Right ventricle myocardium inferior (tissue), 1 donor: ENCODE measurements at places on chromosomes 16 and 17. TPM values are rescaled to one million over a fixed set of nuclear protein-coding genes. Genes with fewer than 3 reads are reported as not detected.

MARF1 gene
- total RNA-seq, result 48.4 TPM

FAM20A gene
- total RNA-seq, result 4.6 TPM

CHST5 gene
- 0.27 TPM for total RNA-seq

GPR142 gene
- not detected for total RNA-seq

COL1A1 gene
- 28.2 TPM for total RNA-seq

HASPIN gene
- total RNA-seq, result 0.22 TPM

DNA sequence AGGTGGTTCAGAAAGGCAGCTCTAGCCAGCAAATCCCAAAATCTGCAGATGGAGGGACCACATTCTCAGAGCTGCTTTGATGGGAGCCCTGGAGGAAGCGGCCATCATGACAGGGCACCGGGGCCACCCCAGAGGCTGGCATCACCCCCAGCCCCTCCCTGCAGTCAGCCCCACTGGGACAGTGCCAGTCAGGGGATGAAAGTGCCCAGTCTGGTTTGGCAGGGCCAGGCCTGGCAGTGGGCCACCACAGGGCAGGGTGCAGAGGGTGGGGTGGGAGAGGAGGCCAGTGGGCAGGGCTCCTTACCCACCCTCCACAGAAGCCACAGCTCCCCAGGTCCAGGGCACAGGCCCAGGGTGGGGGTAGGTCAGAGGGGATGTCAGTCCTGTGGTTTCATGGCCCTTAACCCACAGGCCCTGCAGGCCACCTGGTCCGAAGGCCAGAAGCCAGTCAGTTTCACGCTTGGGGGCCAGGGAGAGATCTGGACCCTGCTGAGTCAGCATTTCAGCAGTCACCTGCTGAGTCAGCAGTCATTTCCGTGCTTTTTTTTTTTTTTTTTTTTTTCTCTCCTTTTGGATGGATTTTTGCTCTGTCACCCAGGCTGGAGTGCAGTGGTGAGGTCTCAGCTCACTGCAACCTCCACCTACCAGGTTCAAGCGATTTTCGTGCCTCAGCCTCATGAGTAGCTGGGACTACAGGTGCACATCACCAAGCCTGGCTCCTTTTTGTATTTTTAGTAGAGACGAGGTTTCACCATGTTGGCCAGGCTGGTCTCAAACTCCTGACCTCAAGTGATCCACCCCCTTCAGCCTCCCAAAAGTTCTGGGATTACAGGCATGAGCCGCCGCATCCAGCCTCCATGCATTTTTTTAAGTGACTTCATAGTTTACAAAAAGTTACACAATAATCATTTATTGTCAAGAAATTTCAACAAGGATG is 10.4 kb downstream of the SLC25A10 start:
- DNase-seq, result no peak

- DNase-seq, result no peak
These were observed 3.3 kb upstream of the CLTC start for GRCh38 chr17:59616253-59616920.

DNA sequence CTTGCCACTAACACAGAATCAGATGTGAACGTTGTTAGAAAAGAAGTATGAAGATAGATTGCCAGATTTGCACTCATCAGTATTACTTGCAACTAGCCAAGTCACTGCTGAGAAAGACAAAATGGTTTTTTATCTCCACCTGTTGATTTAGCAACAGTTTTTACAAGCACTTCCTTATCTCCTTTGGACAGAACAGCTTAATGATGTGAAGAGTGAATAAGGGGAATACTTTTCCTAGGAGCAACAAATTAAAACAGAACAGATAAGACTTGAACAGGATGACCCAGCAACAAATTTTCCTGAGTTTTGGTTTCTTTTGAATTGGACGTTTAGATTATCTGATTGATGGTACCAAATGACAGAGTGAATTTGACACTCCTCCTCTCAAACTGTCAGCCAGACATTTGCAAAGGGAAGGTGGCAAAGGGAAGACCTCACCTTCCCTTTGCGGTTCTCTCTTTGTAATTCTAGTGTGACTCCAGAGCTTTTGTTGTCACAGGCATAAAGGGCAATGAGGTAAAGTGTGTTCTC is 130.6 kb downstream of the NLK start:
- no peak for DNase-seq

DNA sequence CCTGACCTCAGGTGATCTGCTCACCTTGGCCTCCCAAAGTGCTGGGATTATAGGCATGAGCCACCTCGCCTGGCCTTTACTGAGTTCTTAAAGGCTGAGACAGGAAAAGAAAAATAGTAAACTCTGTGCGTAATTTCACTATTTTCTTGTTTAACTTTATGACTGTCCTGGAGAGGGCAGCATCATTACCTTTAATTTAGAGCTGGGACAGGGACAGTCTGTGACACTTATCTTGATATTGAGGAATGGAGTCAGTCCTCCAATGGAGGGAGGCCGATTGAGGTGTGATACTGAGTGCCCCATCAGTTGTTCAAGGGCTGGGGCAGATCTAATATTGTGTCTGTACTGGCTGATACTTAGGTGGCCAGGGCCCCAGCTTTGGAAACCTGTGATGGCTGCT is 21.5 kb upstream of the SPN start:
- DNase-seq, result no peak

DNA sequence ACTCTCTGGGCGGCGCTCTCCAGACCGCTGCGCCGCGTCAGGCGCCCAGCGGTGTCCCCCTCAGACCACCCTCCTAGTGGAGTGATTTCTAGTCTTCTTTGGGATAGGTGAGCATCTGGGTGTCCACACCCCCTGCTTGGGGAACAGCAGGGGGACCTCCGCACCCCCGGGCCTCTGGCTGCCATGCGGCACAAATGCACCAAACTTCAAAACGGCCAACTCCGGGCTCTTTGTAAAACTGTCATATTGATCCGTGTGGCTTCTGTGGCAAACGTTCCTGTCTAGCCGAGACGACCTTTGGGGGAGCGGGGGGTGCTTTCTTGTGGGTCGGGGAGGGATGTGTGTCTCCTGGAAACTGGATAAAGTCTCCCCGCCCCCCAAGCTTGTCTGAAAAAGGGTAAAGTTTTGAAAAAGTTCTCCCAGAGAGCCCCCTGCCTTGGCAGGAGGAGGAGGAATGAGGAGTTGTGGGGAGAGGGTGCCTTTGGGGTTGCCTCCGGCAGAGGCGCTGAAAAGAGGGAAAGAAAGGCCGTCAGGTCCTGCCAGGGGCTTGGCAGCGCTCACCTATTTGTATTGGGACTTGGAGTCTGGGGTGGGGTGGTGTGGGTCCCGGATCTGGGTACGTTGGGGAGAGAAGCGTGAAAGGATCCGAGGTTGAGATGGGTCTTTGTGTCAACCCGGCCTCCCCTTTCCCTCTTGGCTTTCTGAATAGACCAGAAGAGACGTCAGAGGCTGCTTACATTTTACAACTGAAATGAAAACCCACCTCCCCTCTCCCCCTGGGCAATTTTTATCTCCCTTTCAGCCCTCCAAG is 2.2 kb upstream of the CHD3 start:
- DNase-seq, result peak; percentile 71

DNA sequence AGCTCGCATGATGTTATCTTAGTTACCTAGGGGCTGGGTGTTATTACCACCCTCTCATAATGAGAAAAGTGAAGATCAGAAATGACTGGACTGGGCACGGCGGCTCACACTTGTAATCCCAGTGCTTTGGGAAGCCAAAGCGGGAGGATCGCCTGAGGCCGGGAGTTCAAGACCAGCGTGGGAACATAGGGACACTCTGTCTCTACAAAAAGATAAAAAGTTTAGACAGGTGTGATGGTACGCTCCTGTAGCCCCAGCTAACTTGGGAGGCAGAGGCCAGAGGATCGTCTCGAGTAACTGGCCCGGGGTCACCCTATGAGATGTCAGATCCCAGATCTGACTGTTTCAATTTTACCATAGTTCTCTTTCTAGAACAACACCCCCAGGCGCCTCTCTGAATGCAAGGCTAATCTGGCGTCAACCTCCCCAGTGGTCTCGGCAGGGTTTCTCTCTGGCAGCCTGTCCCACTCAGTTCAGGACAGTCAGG is 1.9 kb upstream of the CCDC102A start:
- no peak for DNase-seq

GRCh38 chr17:51793686-51794085 is 364.8 kb downstream of the CA10 start:
- no peak for DNase-seq

DNA sequence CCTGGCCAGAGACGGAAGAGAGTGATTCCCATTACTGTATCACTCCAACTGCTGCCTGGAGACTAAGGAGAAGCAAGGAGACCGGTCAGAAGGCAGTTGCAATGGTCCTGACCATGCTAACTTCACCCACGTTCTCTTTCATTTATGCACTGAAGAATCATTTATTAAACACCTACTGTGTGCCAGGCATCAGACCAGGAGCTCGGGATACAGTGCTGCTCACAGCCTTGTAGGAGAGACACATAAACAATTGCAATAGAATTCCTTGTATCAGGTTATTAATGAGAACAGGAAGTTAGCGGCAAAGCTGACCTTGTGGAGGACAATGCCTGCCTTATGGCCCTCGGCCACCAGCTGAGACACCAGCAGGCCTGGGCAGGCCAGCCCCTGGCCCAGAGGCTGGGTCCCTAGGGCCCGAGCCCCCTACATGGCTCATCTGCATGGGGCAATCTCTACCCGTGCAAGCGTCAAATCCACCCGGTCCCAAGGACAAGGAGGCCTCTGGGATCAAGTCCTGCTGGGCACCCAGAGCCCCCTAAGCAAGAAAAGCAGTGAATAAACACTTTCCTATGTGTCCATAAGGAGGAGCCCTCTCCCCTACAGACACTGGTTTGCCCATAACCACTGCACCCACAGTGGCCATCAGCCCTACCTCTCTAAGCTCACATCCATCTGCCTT is 8.6 kb upstream of the ENPP7 start:
- DNase-seq, result no peak

DNA sequence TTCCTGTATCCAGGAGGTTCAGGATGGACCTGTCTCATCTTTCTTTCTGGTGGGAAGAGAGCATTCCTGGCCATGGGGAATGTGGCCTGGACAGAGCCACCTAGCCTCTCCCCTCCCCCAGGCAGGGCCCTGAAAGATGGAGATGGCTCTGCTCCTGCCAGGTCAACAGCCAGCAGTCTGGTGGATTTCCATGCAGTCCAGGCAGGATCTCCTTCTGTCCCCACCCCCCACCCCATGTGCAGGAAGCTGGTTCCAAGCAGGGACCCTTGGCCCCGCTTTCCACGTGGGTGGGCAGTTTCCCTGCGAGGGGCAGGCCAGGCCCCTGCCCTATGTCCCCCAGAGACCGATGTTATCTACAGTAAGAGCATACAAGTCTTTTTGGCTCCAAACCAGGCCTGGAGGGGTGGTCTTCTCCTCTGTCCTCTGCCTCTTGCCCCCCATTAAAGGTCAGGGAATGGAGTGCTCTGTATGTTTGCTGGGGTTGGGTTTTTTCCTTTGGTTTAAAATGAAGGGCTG is 240.5 kb downstream of the SEC14L1 start:
- no peak for DNase-seq

GRCh38 chr17:58208344-58208743 is 10.7 kb downstream of the MKS1 start:
- no peak for DNase-seq

- no peak for DNase-seq
These were observed 4.8 kb downstream of the SOX8 start for GRCh38 chr16:986411-986810.

- DNase-seq, result no peak
These were observed 100.3 kb downstream of the TANC2 start for GRCh38 chr17:63066158-63066813.

DNA sequence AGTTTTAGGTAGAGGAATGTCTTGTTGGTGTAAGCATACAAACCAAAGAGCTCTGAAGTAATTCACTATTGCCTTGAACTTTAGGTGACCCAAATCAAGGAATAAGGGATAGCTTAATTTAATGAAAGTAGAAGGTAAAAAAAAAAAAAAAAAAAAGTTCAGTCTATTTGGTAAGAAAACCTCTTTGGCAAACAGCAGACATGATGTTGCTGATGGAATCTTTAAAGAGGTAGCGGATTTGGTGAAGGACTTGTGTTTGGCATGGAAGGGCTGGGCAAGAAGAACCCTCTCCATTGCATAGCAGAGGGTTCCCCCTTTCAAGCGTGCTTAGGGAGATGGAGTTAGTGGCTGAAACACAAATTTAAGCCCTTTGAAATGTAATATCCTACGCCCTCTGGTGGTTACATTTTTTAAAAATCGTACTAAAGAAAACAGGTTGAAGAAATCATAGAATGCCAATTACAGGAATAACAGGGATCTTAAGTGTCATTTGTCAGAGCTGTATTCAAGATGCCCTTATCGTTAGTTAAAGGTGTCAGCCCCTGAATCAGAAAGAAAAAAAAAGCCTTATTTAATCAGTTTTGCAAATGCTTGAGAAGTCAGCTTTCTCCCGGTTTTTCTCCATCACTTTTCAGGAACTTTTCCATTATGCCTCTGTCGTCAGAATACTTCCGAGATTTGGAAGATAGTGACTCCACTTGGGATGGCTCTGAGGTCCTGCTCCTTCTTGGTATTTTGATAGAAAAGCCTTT is 383.1 kb downstream of the KCNJ2 start:
- DNase-seq, result no peak

DNA sequence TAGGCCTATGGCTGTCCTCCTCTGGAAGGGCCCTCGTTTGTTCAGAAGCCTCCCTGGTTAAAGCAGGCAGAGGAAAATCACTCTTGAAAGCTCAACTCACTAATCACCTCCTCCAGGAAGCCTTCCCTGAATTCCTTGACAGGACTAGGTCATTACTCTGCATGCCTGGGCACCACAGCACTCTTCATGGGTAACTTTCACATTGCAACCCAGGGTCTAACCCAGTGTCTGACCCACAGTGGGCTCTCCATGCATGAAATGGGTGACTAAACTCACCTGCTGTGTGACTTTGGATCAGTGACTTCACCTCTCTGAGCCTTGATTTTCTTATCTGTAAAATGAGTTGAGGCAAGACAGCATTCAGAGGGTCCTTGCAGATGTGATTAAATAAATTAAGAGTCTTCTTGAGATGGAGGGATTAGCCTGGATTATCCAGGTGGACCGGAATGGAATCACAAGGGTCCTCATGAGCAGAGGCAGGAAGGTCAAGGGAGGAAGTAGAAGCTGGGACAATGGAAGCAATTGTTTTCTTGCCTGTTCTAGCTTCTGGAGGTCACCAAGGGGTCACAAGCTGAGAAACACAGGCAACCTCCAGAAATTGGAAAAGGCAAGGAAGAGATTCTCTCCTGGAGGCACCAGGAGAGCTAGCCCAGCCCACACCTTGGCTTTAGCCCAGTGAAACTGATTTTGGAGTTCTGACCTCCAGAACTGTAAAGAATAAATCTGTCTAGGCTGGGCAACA is 3.8 kb upstream of the RAI1 start:
- no peak for DNase-seq

- no peak for DNase-seq
These were observed 10.0 kb downstream of the LITAFD start for GRCh38 chr16:8892101-8892575.
